HCEC 1CT (cell line): ENCODE measurements at places on chromosomes 5 and 9.

DNA sequence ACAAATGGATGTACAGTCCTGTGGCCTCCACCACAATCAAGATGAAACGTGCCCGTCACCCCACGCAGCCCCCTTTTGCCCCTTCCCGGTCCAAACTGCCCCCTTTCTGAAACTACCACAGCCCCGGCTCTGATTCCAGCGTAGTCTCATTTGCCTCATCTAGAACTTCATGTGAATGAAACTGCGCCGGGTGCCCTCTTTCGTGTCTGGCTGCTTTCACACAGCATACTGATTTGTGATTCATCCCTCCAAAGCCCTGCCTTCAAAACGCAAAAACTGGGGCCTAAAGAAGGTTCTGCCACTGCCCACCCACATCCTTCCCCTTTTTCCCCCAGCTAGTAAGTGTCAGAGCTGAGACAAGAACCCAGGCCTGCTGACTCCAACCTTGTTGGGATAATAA lies 31.5 kb upstream of the NCS1 start:
- DNase-seq = no peak

DNA sequence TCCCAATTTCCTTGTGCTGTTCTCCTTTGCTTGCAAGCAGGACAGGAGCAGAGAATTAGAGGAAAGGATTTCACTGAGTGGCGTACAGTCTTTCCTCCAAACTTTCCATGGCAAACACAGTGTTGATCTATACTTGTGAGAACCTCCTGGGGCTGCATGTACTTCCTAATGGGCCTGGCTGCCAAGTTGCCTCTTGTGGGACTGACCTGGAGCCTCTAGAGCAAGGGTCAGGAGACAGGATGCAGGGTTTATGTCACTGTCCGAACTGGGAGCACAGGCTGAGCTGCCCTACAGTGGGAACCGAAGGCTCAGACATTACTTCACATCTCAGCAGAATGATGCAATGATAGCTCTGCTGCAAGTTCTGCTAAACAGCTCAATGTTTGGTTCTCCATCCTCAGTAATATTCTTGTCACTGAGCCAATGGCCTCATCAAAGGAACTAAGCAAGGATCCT lies 102.3 kb downstream of the ENC1 start:
- DNase-seq = peak; percentile 88

DNA sequence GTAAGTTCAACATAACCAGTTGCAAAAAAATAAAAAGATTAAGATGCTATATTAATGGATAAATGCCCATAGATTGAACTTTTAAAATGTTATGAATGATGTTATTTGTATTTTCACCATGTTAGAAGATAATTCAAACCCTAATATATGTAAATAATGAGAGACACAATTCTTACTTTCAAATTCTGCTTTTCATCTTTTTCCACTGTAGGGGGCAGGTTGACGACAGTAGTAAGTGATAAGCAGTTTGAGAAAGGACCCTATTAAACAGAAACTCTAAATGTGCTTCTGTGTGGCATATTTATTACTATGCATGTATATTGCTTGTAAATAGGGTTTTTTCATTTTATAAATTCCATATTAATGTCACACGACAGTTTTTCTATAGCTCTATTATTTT lies 591.1 kb downstream of the SEMA5A start:
- DNase-seq = peak; percentile 31

- no peak for DNase-seq
Measured at GRCh38 chr5:68269820-68270219, 54.3 kb downstream of the PIK3R1 start.

- DNase-seq = no peak
Measured at GRCh38 chr5:78102500-78102899, 192.0 kb downstream of the AP3B1 start.

GRCh38 chr9:109251080-109251775 lies 69.6 kb downstream of the EPB41L4B start:
- DNase-seq = peak; percentile 26

GRCh38 chr5:67696446-67696845 lies 499.8 kb upstream of the CD180 start:
- DNase-seq = no peak

GRCh38 chr9:119273984-119274665 lies 95.1 kb downstream of the BRINP1 start:
- DNase-seq = no peak

GRCh38 chr5:118657576-118657975 lies 330.8 kb downstream of the DTWD2 start:
- DNase-seq = no peak

GRCh38 chr9:133917375-133917774 lies 74.7 kb downstream of the VAV2 start:
- DNase-seq = no peak

DNA sequence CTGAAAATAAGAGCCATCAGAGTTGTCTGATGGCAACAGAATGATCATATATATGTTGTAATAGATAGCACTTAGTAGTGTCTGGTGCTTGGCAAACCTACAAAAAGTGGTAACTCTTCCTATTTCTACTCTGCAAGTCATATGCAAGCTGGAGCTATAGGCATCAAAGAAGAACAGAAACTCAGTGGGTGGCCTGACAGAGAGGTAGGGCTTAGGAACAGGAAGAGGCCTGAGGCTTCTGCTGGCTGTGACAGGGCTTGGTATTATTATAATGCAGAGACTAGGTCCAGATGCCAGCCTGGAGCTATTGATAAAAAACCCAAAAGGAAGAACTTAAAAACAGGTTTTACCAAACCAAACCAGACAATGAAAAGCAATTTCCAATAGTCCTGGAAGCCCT lies 4.4 kb upstream of the DIAPH1 start:
- DNase-seq = no peak

- DNase-seq = peak; percentile 63
Measured at GRCh38 chr9:101486693-101487442, 46.8 kb upstream of the RNF20 start.

GRCh38 chr9:111937301-111937700 lies 40.7 kb downstream of the UGCG start:
- DNase-seq = no peak

DNA sequence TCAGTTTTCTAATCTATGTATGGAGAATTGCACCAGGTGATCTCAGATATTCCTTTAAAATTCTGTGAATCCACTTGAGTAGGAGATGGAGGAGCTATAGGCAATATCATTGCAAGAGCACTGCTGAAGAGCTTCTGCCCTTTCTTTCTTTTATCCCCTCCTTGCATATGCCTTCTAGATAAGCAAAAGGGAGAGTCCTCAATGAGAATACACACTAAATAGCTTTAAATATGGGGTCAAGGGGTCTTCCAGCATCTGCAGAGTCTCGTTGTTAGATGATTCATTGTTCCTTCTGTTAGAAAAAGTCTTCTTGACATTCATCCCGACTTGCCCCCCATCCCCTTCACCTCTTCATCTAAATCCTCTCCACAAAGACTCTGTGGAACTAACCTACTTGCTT lies 156.1 kb downstream of the PIK3R1 start:
- no peak for DNase-seq

GRCh38 chr5:79971156-79971555 lies 19.9 kb downstream of the MTX3 start:
- DNase-seq = peak; percentile 95

DNA sequence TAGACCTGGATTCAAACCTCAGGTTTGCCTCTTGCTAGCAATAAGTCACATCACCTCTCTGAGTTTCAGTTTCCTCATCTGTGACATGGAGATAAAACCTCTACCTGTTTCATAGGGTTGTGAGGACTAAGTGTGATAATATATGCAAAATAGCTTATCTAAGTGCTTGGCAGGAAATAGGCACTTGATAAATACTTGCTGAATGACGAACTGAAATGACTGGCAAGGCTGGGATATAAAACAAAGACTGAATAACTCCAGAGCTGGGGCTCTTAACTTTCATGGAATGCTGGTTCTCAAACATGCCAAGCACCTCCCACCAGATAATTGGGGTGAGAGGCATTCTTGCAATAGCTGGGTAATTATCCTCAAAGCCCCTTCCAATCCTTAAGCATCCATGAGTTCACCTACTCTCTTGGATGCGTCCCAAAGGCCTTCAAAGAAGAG lies 87.6 kb downstream of the ADRB2 start:
- peak; percentile 82 for DNase-seq
